ENCODE measurements at places on chromosomes 7 and 10.

- no peak for DNase-seq
These were observed 837.7 kb downstream of the REEP3 start for GRCh38 chr10:64358907-64359306.

- no peak for DNase-seq
These were observed 328.4 kb upstream of the NFE2L3 start for GRCh38 chr7:25823571-25823970.

GRCh38 chr10:33227489-33227888 lies 107.0 kb downstream of the NRP1 start:
- DNase-seq: no peak

DNA sequence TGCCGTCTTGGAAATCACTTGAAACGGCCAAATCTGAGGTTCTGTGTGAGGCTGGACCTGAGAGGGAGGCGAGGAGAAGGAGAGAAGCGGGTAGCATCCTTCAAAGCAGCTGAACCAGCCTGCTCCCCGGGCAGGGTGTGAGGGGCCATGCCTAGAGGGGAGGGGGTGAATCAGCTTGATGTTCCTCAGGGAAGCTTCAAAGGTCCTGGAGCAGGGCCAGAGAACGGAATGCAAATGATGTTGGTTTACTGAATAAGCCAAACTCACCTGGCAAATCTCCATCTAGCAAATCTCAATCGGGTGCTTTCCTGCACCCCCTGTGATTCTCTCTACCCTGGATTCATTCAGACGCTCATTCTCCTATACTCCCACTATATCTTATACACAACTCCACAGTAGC lies 226.9 kb downstream of the WDR11 start:
- DNase-seq: no peak

- no peak for DNase-seq
These were observed 121.9 kb downstream of the INPP5A start for GRCh38 chr10:132659206-132660091.

GRCh38 chr7:91526404-91526803 lies 262.2 kb downstream of the FZD1 start:
- DNase-seq: no peak

GRCh38 chr10:101386659-101387259 lies 32.8 kb downstream of the BTRC start:
- DNase-seq: no peak

GRCh38 chr7:143042790-143043271 lies 9.3 kb upstream of the OR6V1 start:
- DNase-seq: no peak

DNA sequence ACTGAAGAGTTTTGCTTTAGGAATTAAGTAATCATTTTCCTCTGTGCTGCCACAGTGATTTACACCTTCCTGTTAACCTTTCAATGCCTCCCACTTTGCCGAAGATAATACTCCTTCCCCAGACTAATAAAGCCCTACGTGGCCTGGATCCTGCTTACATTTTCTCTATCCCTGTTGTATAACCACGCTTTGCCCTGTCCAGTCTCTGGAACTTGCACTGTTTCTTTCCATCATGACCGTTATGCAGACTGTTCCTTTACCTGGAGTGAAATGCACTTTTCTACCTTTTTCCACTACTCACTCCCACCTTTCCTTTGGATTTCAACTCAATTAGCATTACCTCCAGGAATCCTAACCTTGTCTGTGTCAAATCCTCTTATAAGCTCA lies 154.4 kb downstream of the PRKG1 start:
- no peak for DNase-seq

DNA sequence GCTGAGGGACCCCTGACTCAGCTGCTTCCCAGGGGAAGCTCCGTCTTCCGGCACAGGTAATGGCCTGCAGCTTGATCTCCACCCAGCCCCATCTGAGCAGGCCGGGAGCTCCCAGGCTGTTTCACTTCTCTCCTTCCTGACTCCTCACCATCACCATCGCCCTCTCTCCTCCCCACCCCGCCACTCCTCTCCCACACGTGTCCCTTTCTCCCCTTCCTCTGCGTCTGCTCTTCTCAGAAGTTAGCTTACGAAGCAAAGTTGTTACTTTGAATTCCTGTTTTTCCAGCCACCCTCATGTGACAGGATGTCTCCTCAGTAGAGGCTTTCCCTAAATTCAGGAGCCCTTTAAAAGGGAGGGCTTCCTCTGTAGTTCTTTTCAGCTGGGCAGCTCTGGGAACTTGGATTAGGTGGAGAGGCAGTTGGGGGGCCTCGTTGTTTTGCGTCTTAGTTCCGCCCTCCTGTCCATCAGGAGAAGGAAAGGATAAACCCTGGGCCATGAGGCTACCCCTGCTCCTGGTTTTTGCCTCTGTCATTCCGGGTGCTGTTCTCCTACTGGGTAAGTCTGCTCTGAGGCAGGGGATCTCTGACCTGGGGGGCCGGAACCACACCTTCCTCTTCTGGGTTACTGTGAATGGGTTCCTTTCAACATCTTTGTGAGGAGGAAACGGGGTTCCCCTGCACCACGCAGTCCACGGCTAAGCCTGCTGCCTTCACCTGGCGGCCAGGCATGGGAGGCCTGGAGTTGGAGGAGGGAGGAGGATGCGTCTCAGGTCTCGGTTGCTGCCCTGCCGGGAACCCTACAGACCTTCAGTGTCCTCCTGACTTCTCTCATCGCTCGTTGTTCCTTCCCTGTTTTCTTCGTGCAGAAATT lies at the start of gene MRC1:
MRC1 (plus strand) TSS at position 378 of the 871 bp plus-strand sequence; CDS start at position 496, 118 bp downstream.
- DNase-seq: no peak

GRCh38 chr7:4204513-4205165 lies 477.5 kb upstream of the FOXK1 start:
- no peak for DNase-seq

- DNase-seq: no peak
These were observed 32.0 kb upstream of the WAPL start for GRCh38 chr10:86553639-86554038.

DNA sequence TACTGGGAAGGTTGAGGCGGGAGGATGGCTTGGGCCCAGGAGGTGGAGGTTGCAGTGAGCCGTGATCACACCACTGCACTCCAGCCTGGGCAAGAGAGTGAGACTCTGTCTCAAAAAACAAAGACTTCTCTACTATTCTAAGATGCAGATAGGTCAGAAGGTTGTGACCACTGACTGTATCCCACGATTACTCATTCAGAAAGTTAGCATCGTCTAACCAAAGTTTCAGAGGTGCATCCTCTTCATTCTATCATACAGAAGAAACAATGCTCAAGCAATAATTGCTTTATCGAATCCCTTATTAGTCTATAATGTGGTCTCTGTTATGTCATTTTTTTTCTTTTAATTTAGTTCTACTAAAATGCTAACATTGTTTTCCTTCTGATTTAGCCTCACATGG lies 348.7 kb upstream of the LRGUK start:
- no peak for DNase-seq

GRCh38 chr10:44966129-44966815 lies 6.7 kb downstream of the RASSF4 start:
- DNase-seq: no peak

DNA sequence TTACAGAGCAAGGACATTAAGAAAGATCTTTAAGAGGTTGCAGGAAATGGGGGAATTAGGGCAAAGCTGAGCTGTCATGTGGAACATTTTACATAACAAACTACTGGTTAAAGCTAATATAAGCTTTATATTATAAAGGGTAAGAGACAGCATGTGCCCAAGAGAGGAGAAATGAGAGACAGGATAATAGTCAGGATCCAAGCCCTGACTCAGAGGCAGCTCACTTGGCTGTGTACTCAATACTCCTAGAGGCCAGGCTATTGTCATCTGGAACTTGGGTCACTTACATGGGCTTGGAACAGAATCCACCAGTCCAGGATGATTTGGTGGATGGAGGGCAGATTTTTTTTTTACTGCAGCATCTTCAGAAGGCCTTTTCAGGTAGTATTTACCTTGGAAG lies 418.6 kb upstream of the ZMIZ1 start:
- no peak for DNase-seq

DNA sequence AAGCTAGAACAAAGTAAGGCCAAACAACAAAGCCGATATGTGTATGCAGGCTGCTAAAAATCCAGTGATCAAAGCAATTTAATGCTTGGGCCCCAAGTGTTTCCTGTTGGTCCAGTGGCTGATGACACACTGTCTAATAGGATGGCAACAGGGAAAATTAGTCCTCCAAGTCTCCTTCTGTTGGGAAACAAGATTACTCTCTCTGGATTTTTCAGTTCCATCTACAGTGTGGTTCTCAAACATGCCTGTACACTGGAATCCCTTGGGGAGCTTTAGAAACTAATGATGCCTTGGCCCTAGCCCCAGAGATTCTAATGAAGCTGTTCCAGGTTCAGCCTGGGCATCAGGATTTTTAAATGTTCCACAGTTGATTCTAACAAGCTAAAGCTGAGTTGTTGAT lies 198.7 kb downstream of the AHR start:
- no peak for DNase-seq

GRCh38 chr10:14601872-14602725 lies 172.6 kb downstream of the FAM107B start:
- peak; percentile 74 for DNase-seq

- DNase-seq: peak; percentile 6
These were observed 47.3 kb downstream of the MYPN start for GRCh38 chr10:68156373-68157185.

GRCh38 chr10:69741252-69741651 lies 60.5 kb upstream of the COL13A1 start:
- no peak for DNase-seq

GRCh38 chr10:58820386-58820785 lies 307.7 kb downstream of the BICC1 start:
- DNase-seq: no peak

GRCh38 chr7:40519009-40519408 lies 384.2 kb downstream of the SUGCT start:
- DNase-seq: no peak

DNA sequence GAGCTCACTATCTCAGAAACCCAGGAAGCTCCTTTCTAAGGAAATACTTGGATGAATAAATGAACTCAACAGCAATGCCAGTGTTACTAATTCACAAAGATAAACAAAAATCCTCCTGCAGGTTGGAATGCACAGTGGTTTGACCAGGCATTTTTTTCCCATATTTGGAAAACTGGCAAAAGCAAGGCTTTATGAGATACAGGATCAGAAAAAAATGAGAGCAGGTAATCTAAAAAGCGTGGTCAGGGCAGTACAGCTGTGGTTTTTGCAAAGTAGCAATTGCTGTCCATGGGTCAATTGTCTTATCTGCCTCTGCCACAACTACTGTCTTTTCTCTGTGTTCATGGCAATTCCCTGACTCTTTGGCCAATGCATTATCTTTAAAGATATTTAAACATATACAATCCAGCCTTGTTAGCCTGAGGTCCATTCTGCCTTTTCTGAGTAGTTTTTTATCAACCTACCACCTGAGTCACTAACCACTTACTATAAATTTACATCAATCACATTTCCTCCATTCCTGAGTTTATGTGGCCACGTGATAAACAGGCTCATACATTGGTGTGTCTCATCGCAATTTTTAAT lies 564.5 kb upstream of the IGFBP3 start:
- no peak for DNase-seq
